Smooth muscle cell of bladder (primary cell): ENCODE measurements at places on chromosomes 5 and 9. TPM values are rescaled to one million over a fixed set of nuclear protein-coding genes. Genes with fewer than 3 reads are reported as not detected.

Gene EIF4E1B
- not detected in 2 replicates for total RNA-seq

Gene LECT2
- total RNA-seq = not detected in 2 replicates

Gene PCDHA3
- 0.14 and 0.28 TPM in 2 replicates for total RNA-seq

Gene RORB
- total RNA-seq = 0.71 and 0.92 TPM in 2 replicates

Gene CERT1
- 15.8 and 30.6 TPM in 2 replicates for total RNA-seq

Gene PTPRD
- total RNA-seq = 3.8 and 6.9 TPM in 2 replicates

Gene DRD1
- total RNA-seq = under 0.01 and 0.14 TPM in 2 replicates

Gene HMMR
- 4.2 and 5.5 TPM in 2 replicates for total RNA-seq

Gene ABO
- total RNA-seq = not detected in 2 replicates

Gene GDNF
- total RNA-seq = 0.28 and 0.65 TPM in 2 replicates

Gene MTREX
- 71.0 and 88.0 TPM in 2 replicates for total RNA-seq

Gene HTR4
- total RNA-seq = not detected in 2 replicates

Gene SAXO1
- under 0.01 and 0.09 TPM in 2 replicates for total RNA-seq

Gene FOXD4L3
- total RNA-seq = not detected in 2 replicates

Gene GRK6
- 17.5 and 23.2 TPM in 2 replicates for total RNA-seq

Gene GHR
- 1.1 and 3.8 TPM in 2 replicates for total RNA-seq

Gene RANBP17
- 2.0 and 2.1 TPM in 2 replicates for total RNA-seq

Gene KDM3B
- total RNA-seq = 33.3 and 36.3 TPM in 2 replicates

Gene WNK2
- total RNA-seq = not detected in 2 replicates

Gene TMC1
- 0.18 and 0.43 TPM in 2 replicates for total RNA-seq

Gene ACSL6
- total RNA-seq = under 0.01 and 0.09 TPM in 2 replicates

Gene EPB41L4B
- total RNA-seq = under 0.01 and 0.09 TPM in 2 replicates

Gene C5orf52
- total RNA-seq = not detected in 2 replicates

Gene SH3TC2
- 0.65 and 1.00 TPM in 2 replicates for total RNA-seq

Gene DPYSL3
- total RNA-seq = 106 and 119 TPM in 2 replicates

Gene KCNT1
- total RNA-seq = not detected in 2 replicates

Gene BNIP1
- 22.0 and 25.9 TPM in 2 replicates for total RNA-seq

Gene ANXA2R
- total RNA-seq = 2.4 and 2.8 TPM in 2 replicates

Gene PLAC8L1
- total RNA-seq = 0.18 TPM in 1 of 2 replicates, not detected in the other

Gene TAF11L5
- total RNA-seq = not detected in 2 replicates

Gene OR1J4
- total RNA-seq = not detected in 2 replicates

Gene OBP2B
- not detected in 2 replicates for total RNA-seq

Gene NRARP
- total RNA-seq = 0.09 and 0.14 TPM in 2 replicates

Gene CERCAM
- total RNA-seq = 71.5 and 120 TPM in 2 replicates
